ENCODE measurements at places on chromosomes 4 and X. TPM values are rescaled to one million over a fixed set of nuclear protein-coding genes. Genes with fewer than 3 reads are reported as not detected.

DNA sequence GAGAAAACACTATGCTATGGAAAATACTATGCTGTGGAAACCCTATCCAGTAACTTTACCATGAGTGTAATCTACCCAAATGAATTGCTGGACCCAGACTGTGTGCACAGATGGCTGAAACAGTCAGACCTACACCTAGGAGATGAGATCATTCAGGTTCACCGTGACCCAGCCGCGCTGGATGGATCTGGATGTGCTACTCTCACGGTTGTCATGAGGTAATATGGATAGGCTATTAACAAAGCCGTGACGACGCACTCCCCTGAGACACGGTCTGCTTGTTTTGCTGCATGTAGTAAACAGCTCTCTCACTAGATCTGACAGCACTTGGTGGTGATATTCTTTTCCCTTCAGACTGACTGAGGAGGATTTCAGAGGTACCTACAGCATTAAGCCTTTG, 832.5 kb upstream of the GRID2 start:
- DNase-seq = no peak

- no peak for DNase-seq
These were observed 56.0 kb upstream of the BMPR1B start for GRCh38 chr4:94701631-94702300.

- no peak for DNase-seq
These were observed 17.8 kb downstream of the ZCCHC4 start for GRCh38 chr4:25330335-25330734.

- no peak for DNase-seq
These were observed 45.8 kb upstream of the ARSJ start for GRCh38 chr4:114025176-114025777.

FBXW7 gene
- total RNA-seq = 20.1 TPM
